NCI-H1048 (cell line): ENCODE measurements at places on chromosomes 11 and 22.

- DNase-seq = no peak
These were observed 675.3 kb downstream of the BRD1 start for GRCh38 chr22:49152127-49152938.

GRCh38 chr11:64485074-64485473 lies 105.9 kb upstream of the SLC22A12 start:
- no peak for DNase-seq

DNA sequence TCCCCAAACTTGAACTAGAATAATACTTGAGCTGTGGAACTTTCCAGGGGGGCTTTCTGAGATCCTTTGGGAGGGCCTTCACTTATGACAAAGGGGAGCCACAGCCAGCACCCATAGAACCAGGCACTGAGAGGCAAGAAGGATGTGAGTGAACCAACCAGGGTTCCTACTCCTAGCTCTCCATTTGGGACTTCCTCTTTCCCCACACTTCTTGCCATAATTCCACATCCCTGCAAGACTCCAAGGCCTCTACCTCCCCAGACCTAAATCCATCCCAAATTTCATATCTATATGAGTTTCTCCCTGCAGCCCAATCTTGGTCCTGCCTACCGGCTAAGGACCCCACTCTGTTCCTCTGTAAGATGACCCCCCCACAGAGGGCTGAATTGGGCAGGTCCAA lies 31.5 kb downstream of the NRXN2 start:
- DNase-seq = no peak

DNA sequence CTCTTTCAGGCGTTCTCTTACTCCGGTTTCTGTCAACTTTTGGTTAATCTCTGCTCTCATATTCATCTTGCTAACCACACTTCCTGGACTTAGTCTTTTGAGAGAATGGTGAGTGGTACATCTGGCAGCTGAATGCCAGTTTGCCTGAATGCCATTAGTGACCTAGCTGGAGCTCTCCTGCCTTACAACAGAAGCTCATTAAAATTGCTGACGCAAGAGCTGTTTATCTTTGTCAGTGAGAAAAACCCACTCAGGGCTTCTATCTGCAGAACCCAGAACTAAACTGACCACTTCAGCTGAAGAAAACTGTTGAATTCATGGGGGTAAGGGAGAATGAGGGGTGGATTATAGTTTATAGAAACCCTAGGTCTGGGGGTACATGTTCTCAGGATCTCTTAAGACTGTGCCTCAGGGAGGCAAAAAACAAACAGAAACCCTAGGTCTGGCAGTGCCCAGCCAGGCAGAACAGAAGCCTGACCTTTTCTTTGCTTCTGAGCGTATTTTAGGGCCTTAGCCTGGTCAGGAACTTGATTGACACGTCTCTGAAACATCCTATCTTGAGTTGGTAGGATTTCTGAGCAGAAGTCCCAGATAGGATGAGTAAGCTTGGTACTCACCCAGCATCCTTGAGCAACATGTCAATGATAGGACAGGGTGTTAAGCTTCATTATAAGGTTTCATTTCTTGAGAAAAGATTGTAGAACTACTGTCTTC lies 52.8 kb upstream of the YWHAH start:
- DNase-seq = no peak

DNA sequence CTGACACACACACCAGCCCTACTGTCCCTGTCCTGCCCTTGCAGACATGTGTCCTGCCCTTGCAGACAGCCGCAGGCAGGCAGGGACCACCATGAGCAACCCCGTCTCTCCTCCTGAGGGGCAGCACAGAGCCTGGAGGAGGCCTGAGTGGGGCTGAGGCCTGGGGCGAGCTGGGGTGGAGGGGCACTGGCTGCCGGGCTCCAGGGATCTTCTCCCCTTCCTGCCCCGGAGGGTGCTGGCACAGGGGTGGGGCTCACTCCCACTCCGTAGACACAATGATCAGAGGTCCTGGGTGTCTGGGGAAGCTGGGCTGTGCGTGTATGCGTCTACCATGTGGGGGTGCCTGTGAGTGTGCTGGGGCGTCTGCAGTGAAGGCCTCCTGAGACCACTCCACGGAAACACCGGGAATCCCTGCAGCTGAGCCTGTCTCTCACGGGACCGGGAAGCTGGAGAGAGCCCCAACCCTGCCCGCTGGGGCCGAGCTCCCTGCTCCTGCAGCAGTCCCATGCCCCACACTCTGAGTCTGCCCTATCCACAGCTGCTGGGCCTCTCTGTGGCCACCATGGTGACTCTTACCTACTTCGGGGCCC lies 588 bp downstream of the TSPAN32 start:
- DNase-seq = no peak

DNA sequence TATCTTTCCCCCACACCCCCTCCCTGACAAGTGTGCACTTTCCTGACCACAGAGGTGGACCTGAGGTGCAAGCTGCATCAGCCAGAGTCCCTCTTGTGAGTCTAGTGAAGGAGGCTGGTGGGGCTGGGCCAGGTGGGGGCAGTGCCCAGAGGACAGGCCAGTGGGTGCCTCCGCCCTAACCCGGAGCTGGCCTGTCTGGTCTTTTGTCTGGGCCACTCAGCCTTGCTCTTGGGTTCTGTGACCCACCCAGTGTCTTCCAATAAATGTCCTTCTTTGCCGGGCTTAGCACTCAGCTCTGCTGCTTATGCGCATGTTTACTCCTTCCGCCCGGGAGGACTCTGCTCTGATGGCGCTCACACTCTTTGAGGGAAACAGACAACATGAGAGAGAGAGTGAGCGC lies 526.2 kb downstream of the TBC1D22A start:
- DNase-seq = no peak

DNA sequence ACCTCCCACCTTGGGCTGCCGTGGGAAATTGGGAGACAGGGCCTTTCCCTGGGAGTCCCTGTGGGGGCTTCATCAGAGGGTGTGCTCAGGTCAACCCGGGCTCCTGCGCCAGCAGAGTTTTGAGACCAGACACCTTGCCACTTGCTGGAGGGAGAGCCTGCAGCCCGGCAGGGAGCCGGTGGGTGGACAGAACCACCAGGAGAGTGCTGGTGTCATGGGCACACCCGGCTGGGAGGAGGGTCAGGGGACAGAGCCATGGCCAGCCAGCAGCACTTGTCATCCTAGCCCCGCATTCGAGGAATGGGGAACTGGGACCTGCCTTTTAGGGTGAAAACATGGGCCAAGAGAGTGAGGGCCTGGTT lies 209.3 kb downstream of the TBC1D22A start:
- DNase-seq = no peak

DNA sequence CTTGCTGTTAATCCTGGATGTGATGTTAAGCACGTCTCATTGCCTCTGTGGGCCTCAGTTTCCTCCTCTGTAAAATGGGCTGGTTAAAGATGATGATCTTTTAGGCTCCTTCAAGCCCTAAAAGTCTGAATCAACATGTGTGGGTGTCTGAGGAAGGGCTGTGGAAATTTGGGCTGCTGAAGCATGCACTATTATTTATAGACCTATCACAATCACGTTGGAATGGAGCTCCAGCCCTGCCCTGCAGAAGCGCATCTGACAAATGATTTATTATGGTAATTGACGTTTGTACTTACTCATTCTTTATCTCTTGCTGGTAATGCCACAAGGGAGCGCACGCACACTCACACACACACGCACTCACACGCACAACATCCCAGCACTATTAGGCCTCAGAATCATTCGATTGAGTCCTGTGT lies 20.4 kb downstream of the P2RX3 start:
- DNase-seq = no peak

DNA sequence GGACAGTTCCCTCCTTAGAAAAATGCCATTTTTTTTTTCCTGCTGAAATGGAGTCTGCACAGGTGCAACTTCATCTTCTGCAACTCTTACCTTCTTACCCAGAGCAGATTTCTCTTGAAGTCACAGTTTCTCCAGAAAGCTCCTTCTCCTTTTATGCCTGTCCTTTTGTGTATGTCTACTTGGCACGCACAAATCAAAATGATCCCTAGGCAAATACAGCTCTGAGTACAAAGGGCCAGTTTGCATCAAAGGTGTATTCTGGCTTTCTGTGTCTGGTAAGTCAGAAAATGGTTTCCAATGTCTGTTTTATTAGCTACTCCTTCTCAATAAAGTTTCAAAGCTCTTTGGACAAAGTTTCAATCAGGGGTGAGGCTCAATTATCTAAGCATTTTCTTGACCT lies 2.5 kb downstream of the CLDN25 start:
- DNase-seq = no peak

GRCh38 chr11:128511712-128512111 lies 75.6 kb downstream of the ETS1 start:
- DNase-seq = no peak

- no peak for DNase-seq
These were observed 38.6 kb downstream of the ARHGAP1 start for GRCh38 chr11:46661836-46662235.

GRCh38 chr11:68509066-68509465 lies 48.5 kb downstream of the PPP6R3 start:
- DNase-seq = no peak

GRCh38 chr11:75508051-75508561 lies 17.6 kb downstream of the GDPD5 start:
- no peak for DNase-seq

GRCh38 chr11:94117871-94118270 lies 10.8 kb upstream of the PANX1 start:
- DNase-seq = no peak

- no peak for DNase-seq
These were observed 303.7 kb upstream of the PLET1 start for GRCh38 chr11:112564228-112564955.

GRCh38 chr11:135033540-135033939 lies 621.5 kb upstream of the B3GAT1 start:
- no peak for DNase-seq

DNA sequence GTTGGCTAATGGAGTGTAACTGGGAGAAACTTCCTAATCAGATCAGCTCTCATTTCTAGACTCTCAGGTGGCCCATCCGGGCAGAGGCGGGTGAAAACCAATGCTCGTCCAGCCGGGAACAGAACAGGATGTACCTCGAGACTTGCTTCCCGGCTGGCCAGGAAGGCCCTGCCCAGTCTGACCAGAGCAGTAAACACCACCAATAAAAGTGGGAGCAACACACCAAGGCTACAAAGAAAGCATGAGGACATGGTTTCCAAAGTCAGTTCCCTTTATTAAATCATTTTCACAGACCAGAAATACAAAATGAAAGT lies 940 bp upstream of the TNKS1BP1 start:
- DNase-seq = no peak

GRCh38 chr11:86574493-86575207 lies 97.8 kb downstream of the ME3 start:
- no peak for DNase-seq

GRCh38 chr11:6353367-6353987 lies 33.2 kb upstream of the CAVIN3 start:
- DNase-seq = peak; percentile 3

GRCh38 chr11:129119036-129119435 lies 73.1 kb downstream of the ARHGAP32 start:
- DNase-seq = no peak

- no peak for DNase-seq
These were observed 21.6 kb downstream of the ASPHD2 start for GRCh38 chr22:26450453-26451185.

DNA sequence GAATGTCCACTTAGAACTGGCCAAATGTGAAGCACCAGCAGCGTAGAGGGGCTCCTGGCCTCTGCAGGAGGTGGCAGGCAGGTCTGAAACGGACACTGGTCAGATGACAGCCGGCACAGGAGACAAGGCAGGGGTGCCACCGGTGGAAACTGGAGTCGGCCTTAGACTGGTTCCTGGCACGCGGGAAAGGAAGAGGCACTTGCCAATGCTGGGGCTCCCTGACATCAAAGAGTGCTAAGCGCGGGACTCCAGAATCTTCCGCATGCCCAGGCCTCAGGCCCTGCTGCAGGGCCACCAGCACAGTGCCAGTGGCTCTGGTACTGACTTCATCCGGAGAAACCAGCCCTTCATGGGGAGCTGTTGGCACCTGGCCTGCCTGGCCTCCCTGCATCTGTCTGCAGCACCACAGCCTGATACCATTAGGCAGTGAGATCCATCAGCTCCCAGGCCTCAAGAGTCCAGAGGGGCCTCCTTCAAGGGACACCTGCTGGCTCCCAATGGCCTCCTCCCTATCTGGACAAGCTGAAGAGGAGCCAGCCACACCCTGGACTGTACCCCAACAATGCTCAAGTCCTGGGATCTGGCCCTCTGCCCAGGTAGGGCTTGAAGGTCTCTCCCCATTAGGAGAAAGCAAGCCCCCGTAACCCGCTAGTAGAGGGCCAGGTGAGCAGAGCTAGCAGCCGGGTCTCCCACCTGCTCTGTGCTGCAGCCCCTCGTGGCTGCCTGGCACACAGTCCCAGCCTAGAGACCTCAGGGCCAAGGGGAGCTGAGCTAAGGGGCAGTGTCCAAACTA lies 29.7 kb upstream of the GNB1L start:
- DNase-seq = no peak

DNA sequence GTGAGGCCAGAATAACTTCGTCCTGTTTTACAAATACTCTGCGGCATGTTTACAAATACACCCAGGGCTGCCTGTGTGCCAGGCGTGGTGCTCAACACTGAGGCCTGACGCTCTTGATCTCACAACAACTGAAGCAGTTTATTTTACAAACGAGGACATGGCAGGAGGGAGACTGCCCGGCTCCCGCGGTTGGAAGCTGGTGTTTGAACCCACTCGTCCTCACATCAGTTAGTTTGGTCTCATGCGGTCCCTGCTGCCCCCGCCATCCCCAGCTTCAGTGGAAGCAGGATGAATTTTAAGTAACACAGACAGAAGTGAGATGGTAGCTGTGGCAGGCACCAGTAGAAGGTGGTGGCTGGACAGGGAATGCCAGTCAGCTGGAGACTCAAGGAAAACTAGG lies 16.4 kb downstream of the KIAA0930 start:
- DNase-seq = no peak

DNA sequence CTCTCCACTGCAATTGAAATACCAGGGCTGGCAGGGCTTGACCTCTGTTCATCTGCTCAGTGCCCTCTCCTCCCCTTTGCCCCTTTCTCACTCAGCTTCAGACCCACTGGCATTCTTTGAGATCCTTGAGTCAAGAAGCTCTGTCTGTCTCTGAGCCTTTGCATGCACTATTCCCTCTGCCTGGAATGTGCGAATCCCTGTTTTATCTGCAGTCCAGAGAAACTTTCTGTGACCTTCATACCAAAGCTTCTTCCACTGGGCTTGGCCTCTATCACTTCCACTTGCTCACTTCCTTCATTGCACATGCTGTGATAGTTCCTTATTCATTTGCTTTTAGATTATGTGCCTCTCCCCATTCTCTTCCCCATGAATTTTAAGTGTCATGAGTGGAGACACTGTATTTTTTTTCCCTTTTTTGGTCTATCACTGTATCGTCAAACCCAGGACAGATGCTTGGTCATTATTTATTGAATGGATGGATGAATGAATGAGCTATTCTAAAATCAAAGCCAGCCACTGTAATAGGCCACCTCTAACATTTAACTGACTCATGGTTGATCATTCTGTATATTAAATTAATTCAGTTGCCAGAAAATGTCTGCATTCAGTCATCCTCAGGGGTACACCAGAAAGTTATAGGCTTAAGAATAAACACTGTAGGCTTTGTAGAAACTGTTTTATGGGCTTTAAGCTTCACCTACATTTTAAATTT lies 88.7 kb upstream of the TIMP3 start:
- DNase-seq = no peak

- no peak for DNase-seq
These were observed at the start of gene BAIAP2L2 for GRCh38 chr22:38110008-38110862. Gene BAIAP2L2, minus strand, starts transcription at chr22:38110684. Its CDS starts 159 bp downstream, at chr22:38110525.

GRCh38 chr11:813072-813455 lies 3.3 kb downstream of the RPLP2 start:
- no peak for DNase-seq
